T1000 (cell line): ENCODE measurements at places on chromosomes 6 and 20.

DNA sequence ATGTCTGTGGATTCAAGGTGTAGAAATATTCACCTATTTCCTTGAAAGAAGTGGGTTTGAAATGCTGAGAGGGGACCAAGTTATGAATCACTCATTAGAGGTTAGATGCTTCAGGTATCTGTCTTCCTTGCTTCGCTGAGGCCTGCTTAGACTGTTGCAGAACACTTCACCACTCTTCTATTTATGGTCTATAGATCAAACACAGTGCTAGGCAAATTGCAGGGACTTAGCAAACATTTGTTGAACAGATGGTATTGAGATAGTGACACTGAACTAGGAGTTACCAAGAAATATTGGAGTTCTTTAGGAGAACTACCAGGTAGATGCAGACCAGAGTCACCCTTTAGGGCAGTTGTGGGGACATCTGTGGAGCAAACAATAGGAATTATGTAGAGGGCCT, 123.8 kb downstream of the RFPL4B start:
- DNase-seq = no peak

GRCh38 chr20:63186528-63187316, 29.2 kb downstream of the YTHDF1 start:
- no peak for DNase-seq

DNA sequence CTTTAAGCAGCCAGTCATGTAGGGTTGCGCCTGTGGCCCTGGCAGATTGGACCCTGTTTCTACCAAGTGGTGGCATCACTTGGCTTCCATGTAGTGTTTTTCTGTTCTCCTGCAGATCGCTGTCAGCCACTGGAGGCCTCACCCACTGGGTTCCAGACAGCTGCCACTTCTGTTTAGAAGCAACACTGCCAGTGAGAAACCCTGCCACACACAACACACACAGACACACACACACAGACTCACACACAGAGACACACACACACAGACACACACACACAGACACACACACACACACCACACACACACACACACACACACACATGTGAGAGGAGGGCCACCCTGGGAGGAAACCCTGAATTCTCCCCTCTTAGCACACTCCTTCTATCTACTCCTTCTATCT, 51.8 kb downstream of the UTRN start:
- DNase-seq = no peak

DNA sequence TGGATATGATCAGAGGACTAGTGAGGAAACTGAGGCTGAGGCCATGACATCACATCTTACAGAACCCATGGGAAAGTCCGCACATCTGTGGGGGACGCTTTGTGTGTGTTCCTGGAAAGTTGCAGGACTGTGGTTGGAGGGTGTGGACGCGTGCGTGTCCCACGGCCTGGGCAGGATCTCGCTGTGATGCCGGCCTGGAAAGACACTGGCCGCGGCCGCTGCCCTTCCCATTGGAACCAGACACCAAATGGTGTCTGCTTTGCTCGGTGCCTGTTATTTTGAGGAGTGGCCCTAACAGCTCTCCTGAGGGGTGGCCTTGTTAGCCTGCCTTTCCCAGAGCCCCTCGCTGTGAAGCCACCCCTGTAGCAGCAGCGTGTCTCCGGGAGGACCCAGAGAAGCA, 41.1 kb downstream of the DLL1 start:
- DNase-seq = no peak

GRCh38 chr6:144566868-144567615, 281.9 kb downstream of the UTRN start:
- DNase-seq = no peak

- no peak for DNase-seq
Measured at GRCh38 chr6:124772733-124773319, 189.4 kb upstream of the RNF217 start.

DNA sequence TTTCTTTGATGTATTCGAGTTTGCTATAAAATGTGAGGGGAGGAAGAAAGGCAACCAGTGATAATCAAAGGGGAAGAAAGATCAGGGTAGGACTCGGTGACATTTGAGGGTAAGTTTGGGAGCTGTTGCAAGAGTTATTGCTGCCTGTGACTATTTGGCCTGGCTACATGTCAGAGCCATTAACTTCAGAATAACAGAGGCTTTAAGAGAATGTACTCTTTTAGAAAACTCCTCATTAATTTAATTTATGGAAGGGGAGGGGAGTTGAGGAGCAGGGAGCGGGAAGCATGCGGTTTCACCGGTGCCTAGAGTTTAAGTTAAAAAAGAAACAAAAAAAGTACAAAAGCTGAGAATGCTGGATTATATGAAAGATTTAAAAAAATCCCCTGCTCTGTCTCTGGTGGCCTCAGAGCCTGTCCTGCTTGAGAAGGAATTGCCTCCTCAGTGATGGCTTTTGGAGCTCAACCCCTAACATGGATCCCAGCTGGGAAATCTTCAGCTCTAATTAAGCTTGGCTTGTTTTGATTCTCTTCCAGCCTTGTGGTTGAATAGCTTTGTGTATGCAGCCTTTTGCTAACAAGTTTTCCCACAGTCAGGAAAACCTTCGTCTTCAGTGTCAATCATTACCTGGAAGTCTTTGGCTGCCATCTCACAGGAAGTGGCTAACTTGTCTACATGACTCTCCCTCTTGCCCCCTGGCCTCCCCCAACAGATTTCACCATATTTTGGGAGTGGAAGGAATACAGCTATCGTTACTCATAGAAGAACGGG, 238.2 kb downstream of the SOX4 start:
- no peak for DNase-seq

DNA sequence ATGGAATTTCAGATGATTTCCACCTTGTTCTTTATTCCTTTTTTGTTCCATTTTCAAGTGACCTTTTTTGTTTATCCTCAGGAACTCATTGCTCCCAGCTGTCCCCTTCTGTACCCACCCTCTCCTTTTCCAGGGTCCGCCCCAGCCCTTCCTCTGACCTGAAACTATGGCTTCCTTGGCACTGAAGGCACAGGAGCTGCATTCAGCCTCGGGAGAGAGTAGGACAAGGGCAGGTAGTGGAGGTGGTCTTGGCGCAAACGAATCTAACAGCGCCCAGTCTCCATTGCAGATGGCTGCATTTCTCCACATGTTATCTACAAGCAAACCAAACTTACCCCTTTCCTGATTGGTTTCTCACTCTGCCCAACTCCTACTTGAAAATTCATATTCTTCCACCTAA, 8.8 kb upstream of the ULBP2 start:
- DNase-seq = no peak

DNA sequence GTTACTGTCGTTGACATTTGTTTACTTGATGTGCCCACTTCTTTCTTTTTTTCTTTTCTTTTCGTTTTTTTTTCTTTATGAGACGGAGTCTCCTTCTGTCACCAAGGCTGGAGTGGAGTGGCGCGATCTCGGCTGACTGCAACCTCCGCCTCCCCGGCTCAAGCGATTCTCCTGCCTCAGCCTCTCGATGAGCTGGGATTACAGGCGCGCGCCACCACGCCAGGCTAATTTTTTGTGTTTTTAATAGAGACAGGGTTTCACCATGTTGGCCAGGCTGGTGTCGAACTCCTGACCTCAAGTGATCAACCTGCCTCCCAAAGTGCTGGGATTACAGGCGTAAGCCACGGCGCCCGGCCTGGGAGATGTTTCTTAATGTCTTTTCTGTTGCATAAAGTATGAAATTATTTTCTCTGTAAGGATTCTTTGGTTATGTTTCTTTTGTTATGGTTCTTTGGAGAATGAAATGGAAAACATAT, 33.3 kb upstream of the PRSS16 start:
- DNase-seq = no peak

- no peak for DNase-seq
Measured at GRCh38 chr20:59805786-59806577, 127.5 kb downstream of the SYCP2 start.

DNA sequence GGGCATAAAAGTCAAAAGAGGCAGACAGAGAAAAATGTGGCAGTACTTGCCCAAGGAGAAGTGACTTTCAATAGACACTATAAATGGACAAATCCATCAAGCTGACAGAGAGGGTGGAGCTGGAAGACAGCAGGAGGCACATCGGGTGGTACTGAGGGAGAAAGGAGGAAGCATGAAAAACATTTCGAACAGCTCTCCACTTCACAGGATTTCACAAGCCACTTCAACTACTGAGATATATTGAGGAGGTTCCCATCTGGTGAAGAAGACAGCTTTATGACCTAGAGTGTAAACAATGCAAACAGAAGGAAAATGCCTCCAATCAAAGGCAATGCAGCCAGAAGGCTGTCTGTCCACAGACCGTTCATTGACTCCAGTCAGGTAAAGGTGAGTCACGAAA, 259.4 kb upstream of the ECI2 start:
- DNase-seq = no peak

DNA sequence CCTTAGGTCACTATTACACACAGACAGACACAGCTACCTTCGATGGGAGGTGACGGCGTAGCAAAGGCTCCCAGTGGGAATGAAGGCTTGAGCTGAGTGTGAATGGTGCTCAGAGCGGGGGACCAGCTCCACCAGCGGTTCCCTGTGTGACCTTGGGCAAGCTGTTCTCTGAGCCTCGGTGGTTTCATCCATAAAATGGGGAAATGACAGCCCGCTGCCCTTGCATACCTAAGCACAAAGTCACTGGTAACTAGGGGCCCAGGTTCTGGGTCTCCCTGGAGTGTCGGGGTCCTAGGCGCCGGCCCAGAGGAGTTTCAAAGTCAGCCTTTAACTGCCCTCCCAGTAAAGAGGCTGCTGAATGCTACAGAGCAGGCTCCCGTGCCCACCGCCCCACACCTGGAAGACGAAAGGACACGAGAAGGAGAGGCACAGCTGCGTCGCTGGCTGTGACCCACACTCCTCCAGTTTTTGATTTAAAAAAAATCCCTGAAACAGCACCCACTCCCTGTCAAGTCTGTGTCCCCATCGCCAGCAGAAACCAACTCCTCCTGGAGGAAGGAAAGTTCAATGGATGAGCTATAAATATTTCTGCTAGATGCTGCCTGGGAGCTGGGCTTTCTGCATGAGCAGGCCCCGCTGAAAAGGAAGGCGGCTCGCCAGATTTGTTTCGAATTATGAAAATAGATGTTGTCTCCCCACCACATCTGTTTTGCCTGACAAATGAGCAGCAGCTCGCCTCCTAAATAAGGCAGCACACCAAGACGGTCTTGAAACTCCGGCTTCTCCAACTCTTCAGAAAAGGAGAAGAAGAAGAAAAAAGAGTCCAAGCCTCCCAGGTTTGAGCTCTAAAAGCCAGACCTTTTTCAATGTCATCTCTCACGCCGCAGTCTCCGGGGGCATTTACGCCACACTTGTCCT, 27.4 kb downstream of the PMEPA1 start:
- DNase-seq = no peak

DNA sequence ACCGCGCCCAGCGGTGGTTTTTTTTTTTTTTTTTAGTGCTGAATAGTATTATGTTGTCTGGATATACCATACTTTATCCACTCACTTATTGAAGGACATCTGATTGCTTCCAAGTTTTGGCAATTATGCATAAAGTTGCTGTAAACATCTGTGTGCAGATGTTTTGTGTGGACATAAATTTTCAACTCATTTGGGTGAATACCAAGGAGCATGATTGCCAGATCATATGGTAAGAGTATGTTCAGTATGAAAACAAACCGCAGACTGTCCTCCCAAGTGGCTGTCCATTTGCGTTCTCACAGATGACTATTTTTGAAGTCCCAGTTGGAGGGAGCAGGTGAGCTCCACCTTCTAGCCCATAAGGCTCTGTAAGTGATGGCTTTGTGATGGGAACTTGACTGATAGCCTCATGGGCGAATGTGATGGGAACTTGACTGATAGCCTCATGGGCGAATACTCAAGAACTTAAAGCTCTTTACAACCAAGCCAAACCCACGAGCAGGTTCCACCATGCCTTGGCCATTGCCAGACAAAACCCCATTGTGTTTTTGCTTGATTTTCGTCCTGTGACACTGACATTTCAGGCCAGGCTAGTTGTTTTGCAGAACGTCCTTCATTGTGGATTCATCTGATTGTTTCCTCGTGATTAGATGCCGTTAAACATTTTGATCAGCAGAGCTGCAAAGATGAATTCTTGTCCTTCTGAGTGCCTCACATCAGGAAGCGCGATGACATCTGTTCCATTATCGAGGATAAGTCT, 51.0 kb downstream of the ZBTB2 start:
- no peak for DNase-seq

GRCh38 chr20:17482536-17482935, 48.6 kb downstream of the BFSP1 start:
- DNase-seq = no peak

DNA sequence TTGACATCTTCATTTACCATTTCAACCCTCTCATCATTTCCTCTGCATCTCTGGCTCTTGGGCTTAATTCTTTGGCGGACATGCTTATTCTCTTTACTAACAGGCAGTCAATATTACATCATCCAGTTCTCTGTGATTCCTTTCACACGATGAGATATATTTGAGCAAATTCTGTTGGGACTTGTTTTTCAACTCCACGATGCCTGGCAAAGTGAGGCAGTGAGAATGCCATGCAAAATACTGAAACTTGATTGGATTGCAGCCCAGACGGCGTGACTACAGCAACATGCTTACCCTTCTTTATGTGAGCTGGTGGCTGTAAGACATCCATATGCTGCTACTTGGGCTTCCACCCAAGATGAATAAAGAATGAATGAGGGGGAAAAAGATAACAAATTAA, 101.7 kb upstream of the SPACA1 start:
- DNase-seq = no peak

DNA sequence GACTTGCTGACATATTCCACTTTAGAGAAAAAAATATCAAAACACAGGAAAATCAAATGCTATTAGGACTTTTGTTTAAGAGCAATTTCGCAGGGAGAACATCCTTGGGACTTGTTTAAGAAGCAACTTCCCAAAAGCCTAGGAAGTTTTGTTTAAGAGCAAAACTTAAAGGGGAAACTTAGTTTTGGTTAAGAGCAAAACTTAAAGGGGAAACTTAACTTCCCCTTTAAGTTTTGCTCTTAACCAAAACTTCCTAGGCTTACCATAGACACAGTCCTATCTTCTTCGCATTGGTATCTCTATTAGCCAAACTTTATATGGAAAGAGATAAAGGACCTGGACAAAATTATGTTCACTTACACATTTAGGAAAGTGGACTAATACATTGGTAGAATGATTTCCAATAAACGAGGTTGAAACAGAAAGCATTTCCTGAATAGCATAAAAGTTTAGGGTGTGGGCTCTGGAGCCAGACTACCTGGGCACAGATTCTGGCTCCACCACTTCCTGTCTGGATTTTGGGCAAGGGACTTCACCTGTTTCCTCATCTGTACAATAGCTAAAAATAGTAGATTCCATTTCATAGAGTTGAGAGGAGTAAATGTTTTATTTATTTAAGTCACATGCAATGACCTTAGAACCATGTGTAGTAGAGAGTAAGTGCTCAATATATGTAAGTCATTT, 15.7 kb downstream of the PAQR8 start:
- no peak for DNase-seq

GRCh38 chr6:134727081-134727480, 222.8 kb downstream of the ALDH8A1 start:
- DNase-seq = no peak

DNA sequence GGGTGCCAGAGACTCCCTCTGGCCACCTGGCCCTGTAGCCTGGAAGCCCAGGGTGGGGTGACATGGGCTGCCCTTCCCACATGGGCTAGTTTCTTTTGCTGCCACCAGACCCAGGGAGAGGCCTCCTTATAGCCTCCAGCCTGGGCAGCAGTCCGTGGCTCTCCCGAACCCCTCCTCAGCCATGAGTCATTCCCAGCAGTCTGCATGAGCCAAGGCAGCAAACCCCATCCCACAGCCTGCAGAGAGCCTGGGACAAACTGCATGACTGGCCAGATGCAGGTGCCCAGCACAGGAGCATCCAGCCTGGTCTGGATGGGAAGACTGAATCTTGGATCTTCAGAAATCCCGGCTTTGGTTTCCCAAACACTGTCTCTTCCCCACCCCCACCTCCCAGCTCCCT, 75.7 kb downstream of the MRPL14 start:
- DNase-seq = no peak

GRCh38 chr6:14074476-14075094, 43.0 kb upstream of the CD83 start:
- no peak for DNase-seq
